ENCODE measurements at places on chromosomes 7 and 10. TPM values are rescaled to one million over a fixed set of nuclear protein-coding genes. Genes with fewer than 3 reads are reported as not detected.

DNA sequence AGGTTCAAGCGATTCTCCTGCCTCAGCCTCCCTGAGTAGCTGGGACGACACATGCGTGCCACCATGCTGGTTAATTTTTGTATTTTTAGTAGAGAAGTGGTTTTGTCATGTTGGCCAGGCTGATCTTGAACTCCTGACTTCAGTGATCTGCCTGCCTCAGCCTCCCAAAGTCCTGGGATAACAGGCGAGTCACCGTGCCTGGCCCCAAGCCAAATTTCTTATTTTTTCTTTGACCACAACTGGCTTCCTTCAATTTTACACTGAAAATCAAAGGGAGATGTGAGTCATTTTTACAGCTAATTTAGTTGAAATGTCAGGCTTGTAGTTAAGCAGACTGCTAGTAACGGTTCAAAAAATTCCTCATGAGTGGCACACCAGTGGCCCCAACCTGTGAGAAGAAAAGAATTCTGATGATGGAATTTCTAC, 7.8 kb downstream of the RNF216 start:
- DNase-seq: no peak

DNA sequence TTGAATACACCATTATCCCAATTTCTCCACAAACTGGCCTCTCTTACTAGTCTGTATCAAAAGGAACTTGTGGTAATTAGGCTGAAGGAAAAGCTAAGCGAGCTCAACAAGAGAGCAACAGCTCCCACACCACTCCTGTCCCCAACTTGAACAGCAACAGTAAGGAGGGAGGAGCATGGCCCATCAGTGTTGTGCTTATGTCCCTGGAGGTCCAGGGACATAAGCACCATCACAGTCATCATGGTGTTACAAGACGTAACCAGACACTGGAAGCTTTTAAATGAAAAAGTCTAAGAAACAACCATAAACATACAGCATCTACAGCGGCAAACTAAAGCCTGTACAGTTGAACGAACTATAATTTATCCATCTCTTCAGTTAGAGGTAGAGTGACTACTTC, 989 bp downstream of the ERLIN1 start:
- no peak for DNase-seq

GRCh38 chr7:155490697-155491628, 33.0 kb downstream of the EN2 start:
- no peak for DNase-seq

GRCh38 chr7:38796626-38797501, 112.1 kb downstream of the VPS41 start:
- DNase-seq: no peak

DNA sequence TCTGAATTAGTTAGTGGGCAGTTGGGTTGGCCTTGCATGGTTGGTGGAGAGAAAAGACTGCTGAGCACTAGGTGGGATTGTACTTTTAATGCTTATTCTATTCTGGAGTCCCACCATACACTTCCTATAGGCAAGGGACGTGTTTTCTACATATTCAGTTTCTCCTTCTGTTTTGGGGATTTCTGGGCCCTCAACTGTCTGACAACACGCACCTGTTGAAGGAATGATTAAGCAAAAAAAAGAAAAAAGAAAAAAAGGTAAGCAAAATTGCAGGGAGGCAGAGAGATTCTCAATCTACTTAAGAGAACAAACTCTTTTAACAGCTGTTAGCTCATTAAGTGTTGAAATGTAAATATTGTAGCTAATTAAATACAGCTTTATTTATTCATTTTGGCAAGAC, 541.3 kb downstream of the CALN1 start:
- no peak for DNase-seq

- DNase-seq: no peak
Observed at GRCh38 chr10:35495521-35496119, 109.5 kb upstream of the GJD4 start.

GRCh38 chr7:116800594-116800993, 61.8 kb upstream of the CAPZA2 start:
- DNase-seq: no peak

GRCh38 chr10:58666024-58666423, 153.4 kb downstream of the BICC1 start:
- DNase-seq: no peak

DNA sequence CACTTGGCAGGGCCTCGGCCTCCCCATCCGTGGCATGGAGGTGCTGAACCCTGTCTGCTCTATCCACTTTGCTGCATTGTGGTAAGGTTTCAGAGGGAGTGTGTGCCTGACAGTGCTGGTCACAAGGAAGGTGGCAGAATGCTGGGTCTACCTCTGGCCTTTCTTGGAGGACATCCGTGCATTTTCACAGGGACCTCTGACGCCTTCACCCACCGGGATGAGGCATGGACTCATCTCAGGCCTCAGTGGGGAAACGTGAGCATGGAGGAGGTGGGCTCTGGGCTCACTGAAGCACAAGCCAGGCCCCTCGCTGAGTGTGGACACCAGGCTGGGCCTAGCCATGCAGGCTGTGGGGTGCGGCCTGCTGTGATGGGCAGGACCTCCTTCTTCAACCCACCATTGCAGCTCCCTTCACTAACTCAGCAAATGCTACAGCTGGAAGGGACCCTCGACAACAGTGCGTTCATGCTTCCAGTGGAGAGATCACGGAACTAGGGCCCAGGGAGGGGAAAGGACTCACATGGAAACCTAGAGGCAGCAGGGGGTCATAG, 8.6 kb downstream of the TBATA start:
- no peak for DNase-seq

- no peak for DNase-seq
Observed at GRCh38 chr7:117489911-117490310, 10.1 kb downstream of the CFTR start.

DNA sequence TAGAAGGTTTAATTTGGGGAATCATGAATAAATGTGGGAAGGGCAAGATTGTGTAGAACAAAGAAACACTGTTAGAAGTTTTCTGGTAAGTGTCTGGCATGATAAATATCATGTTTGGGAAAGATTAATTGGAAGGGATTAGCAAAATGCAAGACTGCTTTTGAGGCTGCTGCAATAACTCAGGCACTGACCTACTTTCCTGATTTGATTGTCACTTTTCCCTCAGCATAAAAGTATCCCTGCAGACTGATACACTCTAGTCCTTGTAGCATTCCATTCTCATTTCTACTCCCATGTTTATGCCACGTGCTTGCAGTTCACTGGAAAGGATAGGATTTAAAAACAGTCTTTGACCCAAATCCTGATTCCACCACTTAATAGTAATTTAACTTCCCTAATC, 303.3 kb upstream of the SEMA3A start:
- DNase-seq: no peak

The LRRD1 gene
- total RNA-seq: not detected

The SLC16A9 gene
- 1.00 TPM for total RNA-seq

The VENTX gene
- not detected for total RNA-seq

The SPDYE3 gene
- total RNA-seq: not detected

The TAS2R4 gene
- total RNA-seq: 0.35 TPM

Measured in chondrocyte (in vitro differentiated cells).